ENCODE measurements at places on chromosomes 5 and 9.

- no peak for DNase-seq
These were observed 41.4 kb downstream of the CDC42SE2 start for GRCh38 chr5:131305138-131305689.

DNA sequence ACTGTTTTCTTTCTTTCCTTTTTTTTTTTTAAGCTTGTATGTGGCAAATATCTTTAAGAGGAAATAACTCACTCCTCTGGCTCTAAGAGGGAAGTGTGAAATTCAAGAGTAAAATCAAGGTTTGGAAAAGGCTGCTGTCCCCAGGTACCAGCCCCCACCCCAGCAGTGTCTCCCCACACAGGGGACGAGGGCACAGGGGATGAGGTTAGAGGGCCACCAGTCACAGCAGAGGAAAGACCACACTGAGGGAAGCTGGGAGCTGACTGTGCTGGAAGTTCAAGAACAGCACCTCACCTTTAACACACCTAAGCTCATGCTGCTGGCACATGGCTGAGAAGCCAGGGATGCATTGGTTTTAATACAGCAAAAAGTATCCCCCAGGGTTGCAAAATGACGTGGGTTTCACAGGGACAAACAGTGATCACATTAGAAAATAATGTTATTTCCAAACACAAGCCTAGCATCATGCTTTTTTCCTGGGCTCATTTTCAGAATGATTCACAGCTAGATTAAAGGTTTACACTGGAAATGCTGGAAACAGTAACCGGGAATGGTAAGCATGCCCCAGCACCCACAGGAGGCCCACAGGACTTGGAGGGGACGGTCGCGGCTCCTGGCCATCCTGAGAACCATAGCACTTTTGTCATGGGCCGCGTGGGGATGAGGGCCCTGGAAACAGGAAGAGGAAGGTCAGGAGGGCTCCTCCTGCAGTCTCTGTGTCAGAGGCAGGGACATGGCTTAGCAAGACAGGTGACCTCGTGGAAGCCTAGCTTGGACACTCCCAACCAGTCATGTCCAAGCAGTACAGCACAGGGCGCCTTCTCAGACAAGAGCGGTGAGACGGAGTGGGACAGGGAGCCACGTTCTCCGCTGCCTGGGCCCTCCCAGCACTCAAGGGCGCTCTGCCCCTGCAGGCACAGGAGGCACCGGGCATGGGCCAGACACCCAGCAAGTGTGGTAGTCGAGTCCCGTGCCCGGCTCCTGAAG lies 6.9 kb downstream of the LPCAT1 start:
- DNase-seq = no peak

DNA sequence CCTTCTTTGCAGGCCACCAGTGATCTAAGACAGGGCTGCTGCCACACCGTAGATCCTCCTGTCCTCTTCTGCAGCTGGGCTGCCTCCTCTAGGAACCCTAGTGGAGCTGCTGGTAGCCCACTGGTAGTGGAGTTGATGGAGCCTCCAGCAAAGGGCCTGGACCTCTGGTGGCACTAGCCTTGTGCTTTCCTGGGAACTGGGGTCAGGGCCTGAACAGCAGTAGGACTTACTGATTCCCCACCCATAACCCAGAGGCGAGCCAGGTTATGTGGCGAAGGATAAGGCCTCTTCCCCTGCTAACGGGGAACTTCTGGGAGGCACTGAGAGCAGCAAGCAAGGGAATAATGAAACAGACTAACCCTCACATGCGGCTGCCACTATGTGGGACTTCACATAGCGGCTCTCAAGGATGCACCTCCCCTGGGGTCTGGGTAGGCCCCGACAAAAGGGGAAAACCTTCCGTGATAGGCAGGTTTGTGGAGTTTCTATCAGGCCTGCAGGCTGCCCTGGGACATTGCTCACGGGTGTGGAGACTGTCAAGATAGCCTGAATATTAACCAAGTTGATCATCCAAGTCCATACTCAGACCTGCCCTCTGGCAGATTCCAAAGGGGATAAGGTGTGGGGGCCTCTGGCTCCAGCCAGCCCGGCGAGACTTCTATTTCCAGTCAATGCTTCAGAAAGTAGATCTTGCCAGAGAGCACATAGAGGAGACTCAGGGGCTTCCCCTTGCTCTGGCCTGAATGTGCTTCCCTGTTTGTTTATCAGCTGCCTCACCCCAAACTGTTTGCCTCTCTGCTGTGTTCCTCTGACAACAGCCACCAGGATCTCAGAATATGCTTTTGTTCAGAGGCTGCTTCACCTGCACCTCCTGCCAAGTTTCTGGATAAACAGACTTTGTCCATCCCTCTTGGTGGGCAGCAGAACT lies 7.4 kb downstream of the SLC22A4 start:
- DNase-seq = no peak

GRCh38 chr9:37925786-37926736 lies 22.1 kb upstream of the SLC25A51 start:
- DNase-seq = no peak

GRCh38 chr9:7578951-7579350 lies 220.6 kb downstream of the DMAC1 start:
- DNase-seq = peak; percentile 1

DNA sequence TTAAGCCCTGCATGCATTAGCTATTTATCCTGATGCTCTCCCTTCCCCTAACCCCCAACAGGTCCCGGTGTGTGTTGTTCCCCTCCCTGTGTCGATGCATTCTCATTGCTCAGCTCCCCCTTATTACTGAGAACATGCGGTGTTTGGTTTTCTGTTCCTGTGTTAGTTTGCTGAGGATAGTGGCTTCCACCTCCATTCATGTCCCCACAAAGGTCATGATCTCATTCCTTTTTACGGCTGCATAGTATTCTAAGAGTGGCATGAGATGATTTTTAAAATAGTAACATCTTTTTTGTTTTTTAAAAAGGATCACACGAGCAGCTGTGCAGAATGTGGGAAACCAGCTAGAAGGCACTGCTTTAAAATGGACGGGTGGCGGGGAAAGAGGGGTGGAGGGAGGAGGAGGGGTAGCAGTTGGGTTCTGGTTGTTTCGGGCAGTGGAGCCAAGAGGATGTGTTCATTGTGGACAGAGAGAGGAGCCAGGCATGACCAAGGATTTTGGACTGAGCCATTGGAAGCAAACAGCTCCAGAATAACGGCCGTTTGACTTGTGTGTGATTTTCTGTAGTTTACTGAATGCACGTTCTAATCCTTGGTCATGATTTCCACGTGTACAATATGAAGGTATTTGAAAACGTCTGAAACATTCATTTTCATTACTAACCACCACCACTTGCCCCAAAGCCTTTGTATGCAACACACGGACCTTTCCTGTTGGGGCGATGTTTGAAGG lies 1.7 kb upstream of the TENT4A start:
- DNase-seq = no peak

GRCh38 chr9:77705636-77706035 lies 57.5 kb upstream of the GNA14 start:
- DNase-seq = no peak

GRCh38 chr9:128101231-128101661 lies 26.3 kb downstream of the PTGES2 start:
- DNase-seq = no peak

DNA sequence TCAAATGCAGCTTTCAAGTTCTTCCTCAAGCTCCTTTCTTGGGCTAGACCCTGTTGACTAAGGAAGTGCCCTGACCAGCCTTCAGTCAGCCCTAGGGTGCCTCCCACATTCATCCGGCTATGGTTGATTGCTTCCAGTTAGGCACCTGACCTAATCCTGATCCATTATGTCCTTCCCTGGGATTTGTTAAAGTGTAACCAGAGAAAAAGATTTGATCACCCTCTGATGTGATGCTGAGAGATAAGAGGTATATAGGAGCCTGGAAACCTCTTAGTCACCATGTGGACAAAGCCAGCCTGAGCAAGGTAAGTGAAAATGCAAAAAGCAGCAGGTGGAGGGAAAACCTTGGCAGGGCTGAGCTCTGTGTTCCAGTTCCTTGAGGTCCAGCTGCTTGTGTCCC lies 178.8 kb upstream of the ERCC6L2 start:
- no peak for DNase-seq

- no peak for DNase-seq
These were observed 5.5 kb upstream of the CAMLG start for GRCh38 chr5:134732819-134733218.

DNA sequence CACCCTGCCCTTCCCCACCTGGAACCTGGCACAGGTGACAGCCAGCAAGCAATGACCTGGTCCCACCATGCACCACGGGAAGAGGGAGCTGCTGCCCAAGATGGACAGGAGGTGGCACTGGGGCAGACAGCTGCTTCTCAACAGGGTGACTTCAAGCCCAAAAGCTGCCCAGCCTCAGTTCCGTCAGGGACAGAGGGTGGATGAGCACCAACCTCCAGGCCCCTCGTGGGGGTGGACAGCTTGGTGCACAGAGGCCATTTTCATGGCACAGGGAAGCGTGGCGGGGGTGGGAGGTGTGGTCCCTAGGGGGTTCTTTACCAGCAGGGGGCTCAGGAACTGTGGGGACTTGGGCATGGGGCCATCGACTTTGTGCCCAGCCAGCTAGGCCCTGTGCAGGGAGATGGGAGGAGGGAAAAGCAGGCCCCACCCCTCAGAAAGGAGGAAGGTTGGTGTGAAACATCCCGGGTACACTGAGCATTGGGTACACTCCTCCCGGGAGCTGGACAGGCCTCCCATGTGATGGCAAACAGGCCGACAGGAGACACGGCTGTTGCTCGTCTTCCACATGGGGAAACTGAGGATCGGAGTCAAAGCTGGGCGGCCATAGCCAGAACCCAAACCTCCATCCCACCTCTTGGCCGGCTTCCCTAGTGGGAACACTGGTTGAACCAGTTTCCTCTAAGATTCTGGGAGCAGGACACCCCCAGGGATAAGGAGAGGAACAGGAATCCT lies 1.9 kb downstream of the CEL start:
- DNase-seq = no peak

DNA sequence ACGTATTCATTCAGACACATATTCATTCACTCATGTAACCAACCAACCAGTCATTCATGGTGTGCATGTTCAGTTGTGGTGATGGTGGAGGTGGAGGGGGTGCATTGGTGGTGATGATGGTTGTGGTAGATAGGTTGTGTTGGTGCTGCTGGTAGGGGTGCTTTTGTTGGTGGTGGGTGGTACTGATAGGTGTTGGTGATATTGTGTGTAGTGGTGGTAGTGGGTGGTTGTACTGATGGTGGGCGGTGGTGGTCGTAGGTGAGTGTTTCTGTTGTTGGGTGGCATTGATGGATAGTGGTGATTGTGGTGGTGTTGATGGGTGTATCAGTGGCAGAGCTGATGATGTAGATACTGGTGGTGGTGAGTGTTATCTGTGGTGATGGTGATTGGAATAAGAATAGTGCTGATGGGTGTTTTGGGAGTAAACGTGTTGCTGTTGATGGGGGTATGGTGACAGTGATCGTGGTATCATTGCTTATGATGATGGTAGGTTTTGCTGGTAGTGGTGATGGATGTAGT lies 59.8 kb upstream of the SHB start:
- DNase-seq = no peak

All from fibroblast of skin of abdomen (primary cell).